Esophagus squamous epithelium (tissue), 5 donors: ENCODE measurements at places on chromosomes 2 and 18.

DNA sequence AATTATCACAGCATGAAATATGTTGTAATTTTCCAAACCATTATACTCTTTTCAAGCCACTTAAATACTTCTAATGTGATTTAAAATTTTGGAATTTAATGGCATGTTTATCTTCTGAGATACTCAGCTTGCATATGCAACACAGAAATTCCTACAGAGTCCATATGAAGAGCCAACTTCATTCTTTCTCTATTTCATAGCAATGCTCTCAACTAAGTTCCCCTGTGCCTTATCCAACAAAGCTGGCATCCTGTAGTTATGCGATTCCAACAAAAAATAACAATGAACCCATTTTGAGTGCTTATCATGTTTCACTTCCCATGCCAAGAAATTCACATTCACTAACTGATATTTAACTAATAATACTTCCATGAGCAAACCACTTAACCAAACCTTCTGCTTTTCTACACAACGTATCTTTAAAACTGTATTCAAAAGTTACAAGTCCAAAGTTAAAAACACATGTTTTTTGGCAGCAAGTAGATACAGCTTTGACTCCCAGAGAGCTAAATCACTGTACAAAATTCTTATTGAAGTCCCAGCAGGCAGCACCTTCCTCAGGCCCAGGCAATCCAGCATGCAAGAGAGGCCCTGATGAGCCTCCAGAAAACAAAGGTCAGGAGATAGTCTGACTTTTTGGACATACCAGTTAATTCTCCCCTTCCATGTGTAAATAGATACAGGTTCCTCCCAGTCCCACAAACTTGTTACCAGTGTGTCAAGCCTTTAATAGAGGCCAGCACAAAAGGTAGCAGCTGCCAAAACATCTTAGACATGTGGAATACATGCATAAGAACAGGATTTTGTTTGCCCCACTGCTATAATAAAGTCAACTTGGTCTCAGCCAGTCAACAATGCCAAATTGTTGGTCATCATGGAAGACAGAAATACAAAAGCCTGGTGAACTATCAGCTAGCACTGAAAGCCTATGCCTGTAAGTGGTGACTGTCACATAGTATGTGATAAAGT is 113.1 kb upstream of the WDR75 start:
- DNase-seq, result no peak

- no peak for DNase-seq
Measured at GRCh38 chr18:61198486-61198885, 134.7 kb upstream of the CDH20 start.

- no peak for DNase-seq
Measured at GRCh38 chr18:76823587-76824011, 1.2 kb downstream of the ZNF236 start.

DNA sequence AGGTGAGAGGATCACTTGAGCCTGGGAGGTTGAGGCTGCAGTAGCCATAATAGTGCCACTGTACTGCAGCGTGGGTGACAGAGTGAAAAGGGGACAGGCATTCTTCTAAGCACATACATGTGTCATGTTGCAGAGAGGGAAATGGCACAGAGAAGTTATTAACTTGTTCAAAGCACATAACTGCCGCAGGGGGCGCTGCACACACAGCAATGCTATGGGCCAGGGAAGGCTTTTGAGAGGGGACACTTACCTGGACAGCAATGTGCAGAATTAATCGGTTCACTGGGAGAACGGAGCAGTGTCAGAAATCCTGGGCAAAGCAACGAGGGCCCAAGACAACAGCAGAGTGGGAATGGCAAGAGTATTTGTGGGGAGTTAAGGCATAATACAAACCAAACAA is 2.4 kb downstream of the SCYGR8 start:
- DNase-seq, result no peak

GRCh38 chr2:216004697-216005283 is 8.6 kb downstream of the MREG start:
- DNase-seq, result no peak

- DNase-seq, result no peak
Measured at GRCh38 chr18:32760391-32760790, 12.4 kb downstream of the KLHL14 start.

GRCh38 chr2:64359892-64360657 is 93.9 kb upstream of the LGALSL start:
- DNase-seq, result no peak

GRCh38 chr2:202267495-202267894 is 1.9 kb downstream of the NOP58 start:
- DNase-seq, result no peak

DNA sequence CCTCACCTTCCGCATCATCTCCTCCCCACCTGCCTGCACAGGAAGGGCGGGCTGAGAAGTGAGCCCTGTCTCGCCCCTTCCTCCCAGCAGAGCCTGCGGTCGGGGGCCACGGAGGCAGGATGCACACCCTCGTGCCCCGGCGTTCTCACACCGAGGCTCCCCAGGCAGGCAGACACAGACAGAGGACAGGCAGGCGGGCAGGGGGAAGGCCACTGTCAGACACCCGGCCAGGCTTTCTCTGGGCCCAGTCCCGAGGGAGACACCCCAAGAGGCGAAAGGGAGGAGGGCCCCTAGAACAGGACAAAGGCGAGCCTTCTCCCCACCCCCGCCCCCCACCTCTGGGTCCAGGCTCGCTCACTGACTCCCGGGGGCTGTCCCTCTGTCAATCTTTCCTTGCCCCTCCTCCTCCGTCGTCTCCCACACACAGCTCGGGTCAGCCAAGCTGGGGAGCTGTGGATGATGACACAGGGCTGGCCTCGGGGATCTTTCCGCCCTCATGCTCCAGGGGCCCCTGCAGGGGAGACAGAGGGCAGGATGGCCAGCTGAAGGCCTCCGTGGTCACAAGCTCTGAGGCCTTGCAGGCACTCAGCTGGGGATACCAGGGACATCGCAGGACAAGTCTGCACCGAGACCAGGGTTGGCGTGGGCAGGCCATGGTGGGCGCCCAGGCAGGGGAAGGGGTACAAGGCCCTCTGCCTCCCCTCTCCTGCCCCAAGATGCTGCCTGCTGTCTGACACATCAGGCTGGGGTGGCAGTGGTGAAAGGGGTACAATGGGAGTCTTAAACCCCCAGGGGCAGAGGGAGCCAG is 24.9 kb downstream of the BIN1 start:
- DNase-seq, result peak; percentile 13

GRCh38 chr18:50193796-50194630 is 934 bp downstream of the MYO5B start:
- no peak for DNase-seq

DNA sequence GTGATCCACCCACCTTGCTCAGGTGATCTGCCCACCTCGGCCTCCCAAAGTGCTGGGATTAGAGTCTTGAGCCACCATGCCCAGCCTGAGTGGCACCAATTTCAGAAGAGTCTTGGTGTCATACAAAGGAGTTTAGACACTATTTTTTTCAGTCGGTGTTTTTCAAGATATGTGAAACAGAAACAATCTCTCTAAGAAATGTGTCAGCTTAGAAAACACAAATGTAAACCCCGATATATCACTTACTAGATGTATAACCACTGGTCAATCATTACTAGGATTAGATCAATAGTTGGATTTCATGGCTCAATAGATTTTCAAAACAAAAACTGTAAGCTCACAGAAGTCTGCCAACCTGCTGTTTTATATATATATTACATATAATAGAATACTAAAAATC is 67.2 kb upstream of the FRZB start:
- no peak for DNase-seq

- DNase-seq, result no peak
Measured at GRCh38 chr2:177187631-177188312, 24.8 kb upstream of the HNRNPA3 start.

GRCh38 chr18:61595615-61596251 is 262.5 kb downstream of the CDH20 start:
- no peak for DNase-seq

- DNase-seq, result no peak
Measured at GRCh38 chr2:48026865-48027264, 120.6 kb upstream of the FBXO11 start.
